EL (cell line): ENCODE measurements at places on chromosomes 6 and 20.

DNA sequence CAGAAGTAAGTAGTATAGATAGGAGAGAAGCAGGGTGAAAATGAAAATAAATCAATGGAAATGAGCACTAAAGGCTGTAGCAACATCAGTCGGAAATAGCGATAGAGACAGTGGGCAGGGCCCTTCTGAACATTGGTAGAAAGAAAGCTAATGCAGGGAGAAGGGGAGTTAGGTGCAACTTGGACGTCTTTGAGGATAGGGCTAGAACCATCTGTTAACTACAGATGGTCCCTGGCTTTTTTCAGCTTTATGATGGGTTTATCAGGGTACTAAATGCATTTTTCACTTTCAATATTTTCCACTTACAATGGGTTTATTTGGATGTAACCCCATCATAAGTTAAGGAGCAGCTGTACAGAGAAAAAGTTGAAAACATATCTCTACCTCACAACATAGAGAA, 72.8 kb upstream of the CNR1 start:
- DNase-seq: no peak

- no peak for DNase-seq
Observed at GRCh38 chr6:583635-584034, 73.3 kb downstream of the HUS1B start.

DNA sequence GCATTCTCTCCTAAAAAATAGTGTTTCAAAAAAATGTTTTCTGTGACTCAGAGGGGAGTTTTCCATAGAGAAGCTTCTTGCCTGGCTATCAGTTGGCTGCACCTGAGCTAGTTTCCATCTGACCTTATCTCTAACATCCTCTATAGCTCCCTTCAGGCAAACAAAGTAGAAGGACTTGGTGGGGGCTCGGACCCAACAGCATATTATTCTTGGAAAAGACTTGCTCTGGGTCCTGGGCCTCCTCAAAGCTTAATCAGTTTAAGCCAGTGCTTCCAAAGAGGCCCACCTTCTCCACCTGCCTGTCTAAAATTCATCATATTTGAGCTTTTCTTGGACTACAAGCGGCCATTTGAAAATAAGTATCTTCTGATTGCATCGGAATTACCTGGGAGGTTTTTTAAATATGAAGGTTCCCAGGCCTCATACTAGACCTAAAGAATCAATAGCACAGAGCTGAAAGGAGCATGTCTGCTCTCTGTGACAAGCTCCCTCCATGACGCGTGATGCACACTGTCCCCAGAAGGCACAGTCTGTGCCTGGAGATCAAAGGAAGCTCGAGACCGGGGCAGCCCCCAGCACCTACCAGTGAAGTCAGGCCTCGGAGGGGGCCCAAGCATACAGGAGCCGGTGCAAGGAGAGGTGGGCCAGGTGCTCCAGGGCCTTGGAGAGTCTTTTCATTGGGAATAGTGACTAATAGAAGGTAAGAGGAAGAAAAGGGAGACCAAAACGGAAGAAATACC, 80.6 kb upstream of the HIVEP1 start:
- no peak for DNase-seq

GRCh38 chr6:37127961-37128862, 41.7 kb upstream of the PIM1 start:
- DNase-seq: peak; percentile 58

GRCh38 chr6:151385177-151385576, 6.2 kb downstream of the ZBTB2 start:
- DNase-seq: no peak

DNA sequence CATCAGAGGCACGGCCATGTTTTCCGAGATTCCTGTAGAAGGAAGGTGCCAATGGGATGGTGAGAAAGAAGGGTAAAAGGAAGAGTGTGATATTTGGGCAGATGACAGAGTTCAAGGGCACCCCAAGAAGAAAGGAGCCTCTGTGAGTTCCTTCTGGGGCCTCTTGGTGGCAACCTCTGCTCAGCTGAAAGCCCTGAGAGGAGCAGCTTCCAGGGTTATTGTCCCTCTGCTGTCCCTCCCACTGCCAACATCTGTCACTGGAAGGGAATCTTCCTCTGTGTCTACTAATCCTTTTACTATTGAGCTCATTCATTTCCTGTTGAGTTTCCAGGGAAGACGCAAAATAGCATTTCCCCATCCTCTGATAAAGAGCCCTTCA, 40.0 kb upstream of the KCNK16 start:
- peak; percentile 33 for DNase-seq

DNA sequence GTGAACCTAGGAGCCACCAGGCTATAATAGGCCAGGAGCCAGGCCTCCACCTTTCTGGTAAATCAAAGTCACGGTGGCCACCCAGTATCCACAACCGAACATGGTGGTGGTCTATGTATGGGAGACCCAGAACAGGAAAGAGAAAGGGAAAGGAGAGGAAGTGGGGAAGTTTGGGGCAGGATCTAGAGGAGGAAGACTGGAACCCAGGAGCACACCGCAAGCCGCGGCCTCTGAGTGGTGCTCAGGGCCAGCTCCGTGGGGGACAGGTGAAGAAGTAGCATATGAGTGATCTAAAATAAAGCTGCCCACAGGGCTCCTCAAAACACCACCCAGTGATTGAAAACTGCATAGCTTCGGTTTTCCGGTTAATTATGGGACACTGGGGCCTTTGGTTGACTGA, 214.8 kb downstream of the ZDHHC14 start:
- DNase-seq: no peak

DNA sequence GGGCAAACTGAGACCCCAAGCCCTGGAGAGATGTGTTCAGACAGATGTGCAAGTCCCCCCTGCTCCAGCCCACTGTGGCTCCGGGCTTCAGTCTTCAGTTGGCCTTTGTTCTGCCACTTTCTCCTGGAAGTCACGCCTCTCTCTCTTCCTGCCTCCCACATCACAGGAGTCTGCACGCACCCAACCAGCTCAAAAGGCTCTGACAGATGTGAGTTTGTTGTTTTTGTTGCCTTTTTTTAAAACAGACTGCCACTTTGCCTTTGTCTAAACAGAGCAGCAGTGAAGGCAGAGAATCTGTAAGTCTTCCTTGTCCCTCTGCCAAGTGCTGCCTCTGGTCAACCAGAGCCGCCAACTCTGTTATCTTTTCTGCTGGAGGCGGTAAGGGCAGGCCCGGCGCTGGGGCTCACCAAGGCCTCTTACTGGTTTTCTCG, 149.7 kb downstream of the TFAP2C start:
- DNase-seq: no peak

DNA sequence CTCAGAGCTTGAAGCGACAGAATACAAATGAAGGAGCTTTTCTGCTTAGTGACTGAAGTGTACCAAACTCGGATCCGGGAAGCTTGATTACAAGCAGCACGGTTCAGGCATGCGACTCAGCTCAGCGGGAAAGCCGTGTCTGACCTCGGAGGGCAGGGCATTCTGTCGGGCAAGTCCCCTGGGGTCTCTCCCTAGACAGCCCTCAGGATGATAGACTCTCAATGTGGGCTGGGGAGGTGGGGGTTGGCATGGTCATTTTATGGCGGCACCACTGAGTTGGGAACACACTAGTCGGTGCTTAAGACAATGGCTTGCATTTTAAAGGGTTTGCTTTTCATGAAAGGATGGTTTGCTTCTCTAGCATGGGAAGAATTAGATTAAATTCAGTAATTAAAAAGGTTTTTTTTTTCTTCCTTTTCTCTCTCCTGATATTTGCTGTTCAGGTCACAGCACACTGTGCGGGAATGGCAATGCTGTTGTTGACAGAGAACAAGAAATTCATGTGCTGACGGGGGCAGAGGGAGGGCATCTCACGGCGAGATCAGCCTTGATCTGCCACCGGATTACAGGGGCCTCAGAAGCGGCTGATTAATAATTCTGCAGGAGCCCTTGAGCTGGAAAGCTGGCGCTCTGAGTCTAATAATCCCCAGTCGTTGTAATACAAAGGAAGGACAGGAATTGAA, 80.7 kb upstream of the TRAF3IP2 start:
- no peak for DNase-seq

DNA sequence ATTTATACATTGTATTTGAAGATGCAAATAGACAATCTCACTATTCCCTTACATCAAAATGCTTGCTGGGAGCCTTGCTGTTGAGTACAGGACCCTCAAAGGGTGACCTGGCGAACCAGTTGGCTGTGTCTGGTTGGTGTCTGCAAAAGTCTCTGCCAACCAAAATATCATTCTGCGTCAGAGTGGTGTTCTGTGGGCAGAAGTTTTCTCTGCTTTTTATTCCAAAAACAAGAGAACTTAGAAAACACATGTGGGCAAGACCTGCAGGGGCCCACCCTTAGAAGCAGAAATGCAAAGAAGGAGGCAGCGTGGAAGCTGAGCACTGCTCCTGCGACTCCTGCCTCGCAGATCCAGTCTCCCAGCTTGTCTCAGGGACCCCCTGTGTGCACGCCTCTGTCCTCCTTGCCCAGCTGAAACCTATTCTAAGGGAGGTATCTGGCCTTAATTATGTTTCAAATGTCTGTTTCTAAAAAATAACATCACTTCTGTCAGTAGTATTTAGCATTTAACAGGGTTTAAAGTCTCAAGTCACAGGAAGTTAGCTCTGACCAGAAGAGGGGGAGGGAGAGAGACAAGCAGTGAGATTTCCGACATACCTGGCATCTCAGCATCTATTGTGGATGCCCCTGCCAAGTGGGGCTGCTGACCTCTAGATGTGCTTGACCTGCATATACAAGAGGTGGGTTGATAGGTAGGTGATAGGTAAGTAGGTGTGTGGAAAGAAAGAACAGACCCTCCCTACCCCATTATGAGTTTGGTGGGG, 101.3 kb downstream of the SASH1 start:
- no peak for DNase-seq

DNA sequence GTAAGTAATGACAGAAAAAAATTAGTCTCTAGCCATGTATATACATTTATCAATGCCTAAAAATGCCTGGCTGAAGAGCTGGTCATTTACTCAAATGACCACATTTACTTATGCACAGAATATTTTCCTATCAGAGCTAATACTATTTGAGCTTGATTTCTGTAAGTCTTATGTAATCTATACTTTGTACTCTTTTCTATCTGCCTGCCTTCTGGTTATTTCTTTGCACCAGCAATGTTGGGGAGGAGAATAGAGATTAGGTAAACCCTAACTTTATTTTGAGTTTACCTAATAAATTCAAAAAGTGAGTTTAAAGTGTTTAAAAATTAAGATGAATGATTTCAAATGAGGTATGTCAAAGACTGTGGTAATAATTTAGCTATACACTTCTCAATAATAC, 3.7 kb downstream of the CALHM5 start:
- DNase-seq: no peak

DNA sequence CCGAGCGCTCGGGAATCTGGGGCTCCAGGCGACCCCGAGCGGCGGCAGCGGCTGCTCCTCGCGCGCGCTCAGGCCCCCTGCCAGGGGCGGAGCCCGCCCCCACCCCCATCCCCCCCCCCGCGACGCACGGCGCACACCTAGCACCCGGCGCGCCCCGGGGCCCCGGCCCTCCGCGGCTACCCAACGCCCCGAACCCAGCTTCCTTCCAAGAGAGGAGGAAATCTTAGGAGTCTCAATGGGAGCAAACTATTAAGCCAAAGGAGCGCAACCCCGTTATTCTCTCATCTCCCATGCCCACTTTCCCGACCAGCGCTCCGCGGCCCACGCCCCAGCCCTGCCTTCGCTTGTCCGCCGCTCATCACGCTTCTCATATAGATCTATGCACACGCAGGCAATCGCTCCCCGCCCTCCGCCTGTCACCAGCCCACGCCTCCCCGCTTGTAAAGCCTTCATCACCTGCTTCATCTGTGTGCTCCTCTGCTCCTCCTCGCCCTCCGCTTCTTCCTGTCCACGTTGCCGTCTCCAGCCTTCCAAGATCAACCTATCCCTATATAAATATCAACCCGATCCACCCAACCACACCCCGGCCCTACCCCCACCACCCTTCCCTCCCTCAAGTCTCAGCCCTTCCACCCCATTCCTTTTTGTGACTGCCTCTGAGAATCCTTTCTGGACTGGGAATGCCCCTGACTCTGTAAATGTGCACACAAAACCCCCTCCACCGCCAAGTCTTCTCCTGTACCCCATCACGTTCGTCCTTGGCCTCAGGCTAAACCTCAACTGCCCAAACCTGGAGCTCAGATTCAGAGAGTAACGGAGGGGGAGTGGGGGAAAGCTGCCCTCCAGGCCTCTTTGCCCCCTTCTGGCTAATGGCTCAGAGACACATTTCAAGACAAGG, at the start of gene DLK2:
TSS of gene DLK2 (minus strand) at position 18 of the 898 bp plus-strand sequence. CDS start 723 bp downstream, outside the sequence.
- DNase-seq: peak; percentile 45

GRCh38 chr20:4681991-4682401, 39.7 kb upstream of the PRND start:
- DNase-seq: peak; percentile 76

GRCh38 chr6:30974490-30975252, 8.8 kb upstream of the MUC21 start:
- DNase-seq: no peak

- peak; percentile 95 for DNase-seq
Observed at GRCh38 chr20:54123587-54124180, 50.1 kb downstream of the CYP24A1 start.

GRCh38 chr20:37392441-37393195, 46.7 kb downstream of the SRC start:
- DNase-seq: no peak

GRCh38 chr20:5150226-5151076, 23.6 kb downstream of the CDS2 start:
- DNase-seq: peak; percentile 46

- DNase-seq: no peak
Observed at GRCh38 chr6:127195833-127196232, 70.8 kb upstream of the RNF146 start.

DNA sequence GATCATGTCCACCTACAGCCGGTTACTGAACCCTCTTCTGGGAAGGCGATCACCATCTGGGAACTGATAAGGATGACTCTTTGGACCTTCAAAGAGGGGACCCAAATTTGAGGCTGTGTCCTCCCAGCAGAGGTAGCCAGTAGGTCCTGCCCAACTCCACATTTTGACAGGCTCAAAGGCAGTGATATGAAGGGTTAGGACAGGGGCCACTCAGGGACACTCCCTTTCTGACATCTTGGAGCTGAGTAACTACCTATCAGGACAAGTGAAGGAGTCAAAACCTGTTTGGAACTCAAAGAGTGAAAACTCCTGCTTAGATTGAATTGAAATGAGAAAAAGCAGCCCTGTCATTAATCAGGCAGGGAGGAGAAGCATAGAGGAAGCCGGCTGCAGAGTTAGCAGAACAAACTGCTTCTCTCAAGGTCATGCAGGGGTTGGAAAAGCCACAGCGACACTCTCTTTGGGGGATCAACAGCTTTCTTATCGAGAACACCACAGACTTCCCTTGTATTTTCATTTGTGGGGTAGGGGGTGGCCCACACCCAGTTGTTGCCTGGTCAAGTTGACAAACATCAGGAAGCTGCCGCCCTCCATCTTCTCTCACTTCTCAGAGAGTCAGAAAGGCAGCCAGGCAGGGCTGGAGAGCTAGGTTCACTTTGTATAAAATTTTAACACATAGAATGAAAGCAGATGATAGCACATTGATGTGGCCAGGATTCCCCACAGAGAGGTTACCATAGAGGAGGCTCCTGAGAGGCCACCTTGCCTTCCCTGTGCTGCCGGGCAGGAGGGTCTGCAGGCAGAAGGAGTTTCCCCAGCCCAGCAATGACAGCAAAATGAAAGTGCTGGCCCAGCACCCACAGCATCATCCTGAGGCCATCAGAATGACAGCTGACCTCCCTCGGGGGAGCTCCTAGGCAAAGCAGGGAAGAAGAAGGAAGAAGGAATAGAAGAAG, 47.6 kb downstream of the AGPAT4 start:
- no peak for DNase-seq

- DNase-seq: peak; percentile 99
Observed at GRCh38 chr20:31595654-31596411, 9.3 kb upstream of the ID1 start.
